ENCODE measurements at places on chromosomes 16 and 17.

- no peak for DNase-seq
Observed at GRCh38 chr17:40095944-40096791, 4.2 kb downstream of the NR1D1 start.

- no peak for DNase-seq
Observed at GRCh38 chr16:85304337-85304736, 192.1 kb upstream of the CIBAR2 start.

- no peak for DNase-seq
Observed at GRCh38 chr17:50533720-50534148, 1.2 kb downstream of the EPN3 start.

DNA sequence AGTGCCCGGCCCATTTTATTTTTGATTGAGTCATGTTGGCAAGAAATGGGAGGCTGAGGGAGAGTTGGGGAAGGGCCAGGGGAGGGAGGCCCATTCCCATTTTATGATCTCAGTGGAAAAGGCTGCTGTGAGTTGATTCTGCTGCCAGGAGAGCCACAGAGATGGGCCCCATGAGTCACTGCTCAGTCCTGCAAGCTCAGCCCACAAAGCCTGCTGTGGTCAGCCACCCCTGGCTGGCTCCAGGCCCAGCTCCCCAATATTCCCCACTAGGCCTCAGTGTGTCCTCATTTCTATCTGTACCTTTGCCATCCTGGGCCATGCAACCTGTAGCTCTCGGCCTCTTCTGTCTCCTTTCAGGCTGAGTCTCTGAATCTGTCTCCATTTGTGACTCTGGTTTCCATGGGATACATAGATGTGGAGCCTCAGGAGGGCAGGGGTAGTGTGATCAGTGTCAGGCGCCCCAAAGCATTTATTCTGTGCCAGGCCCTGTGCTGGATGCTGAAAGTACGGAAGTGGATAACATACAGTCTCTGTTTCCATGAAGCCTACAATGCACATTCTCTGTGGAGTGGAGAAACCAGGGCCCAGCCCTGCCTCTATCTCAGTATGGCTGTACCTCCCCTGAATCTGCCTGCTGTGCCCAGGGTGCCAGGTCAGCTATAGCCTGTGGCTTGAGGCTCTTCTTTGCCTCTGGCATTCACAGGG is 1.9 kb upstream of the PLEKHG4 start:
- DNase-seq = peak; percentile 95

DNA sequence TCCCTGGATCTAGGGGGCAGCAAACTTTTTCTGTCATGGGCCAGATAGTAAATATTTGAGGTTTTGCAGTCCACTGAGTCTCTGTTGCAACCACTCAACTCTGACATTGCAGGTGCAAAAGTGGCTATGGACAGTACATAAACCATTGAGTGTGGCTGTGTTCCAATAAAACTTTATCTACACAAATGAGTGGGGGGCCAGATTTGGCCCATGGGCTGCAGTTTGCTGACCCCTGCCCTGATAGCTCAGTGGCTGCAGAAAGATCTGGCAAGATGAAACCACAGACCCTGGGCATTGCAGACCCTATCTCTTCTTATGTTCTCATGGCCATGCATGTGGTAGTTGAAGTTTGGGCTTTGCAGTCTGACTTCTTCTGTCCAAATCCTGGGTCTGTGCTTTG is 440.5 kb downstream of the SLC39A11 start:
- DNase-seq = no peak

DNA sequence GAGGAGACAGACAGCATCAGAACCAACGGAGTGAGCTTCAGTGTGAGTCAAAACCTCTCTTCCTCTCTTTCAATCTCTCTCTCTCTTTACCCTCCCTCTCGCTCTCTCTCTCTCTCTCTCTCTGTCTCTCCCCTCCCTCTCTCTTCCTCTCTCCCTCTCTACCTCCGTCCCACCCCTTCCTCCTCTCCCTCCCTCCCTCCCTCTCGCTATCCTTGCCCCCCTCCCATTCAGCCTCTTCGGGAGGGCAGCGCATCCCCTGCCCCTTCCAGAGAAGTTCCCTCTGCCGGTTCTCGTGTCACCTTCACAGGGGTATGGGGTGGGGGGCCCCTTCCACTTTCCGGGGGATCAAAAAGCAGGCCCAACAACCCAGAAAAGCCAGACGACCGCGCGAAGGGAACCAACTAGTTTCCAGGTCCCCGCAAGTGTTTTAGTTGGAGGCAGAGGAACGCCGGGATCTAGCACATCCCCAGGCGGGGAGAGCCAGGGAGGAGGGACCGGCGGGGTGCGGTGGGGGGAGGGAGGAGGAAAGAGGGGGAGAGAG is 28.9 kb upstream of the RBFOX1 start:
- no peak for DNase-seq

DNA sequence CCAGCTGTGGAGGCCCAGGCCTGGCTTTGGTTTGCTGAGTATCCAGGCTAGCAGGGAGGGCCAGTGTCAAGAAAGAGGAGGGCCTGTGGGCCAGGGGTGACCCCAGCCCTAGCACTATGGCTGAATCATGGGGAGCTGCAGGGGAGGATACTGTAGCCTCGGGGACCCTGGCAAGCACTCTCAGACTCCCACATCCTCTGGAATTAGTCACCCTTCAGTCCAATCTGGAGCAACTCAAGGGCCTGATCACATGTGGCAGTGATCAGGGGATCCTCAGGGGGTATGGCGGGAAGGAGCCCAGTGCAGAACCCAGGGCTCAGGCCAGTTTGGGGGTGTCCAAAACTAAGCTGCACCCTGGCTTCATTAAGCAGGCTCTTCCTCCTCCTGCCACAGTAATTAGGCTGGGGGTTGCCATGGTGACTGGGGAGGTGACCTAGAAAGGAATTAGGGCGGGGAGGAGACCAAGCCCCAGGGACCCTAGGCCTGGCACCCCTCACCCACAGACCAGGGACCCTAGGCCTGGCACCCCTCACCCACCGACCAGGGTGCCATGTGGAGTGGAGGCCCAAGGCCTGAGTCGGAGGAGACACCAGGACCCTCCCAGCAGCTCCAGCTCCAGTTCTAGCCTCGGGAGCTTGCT is 5.8 kb downstream of the NLGN2 start:
- no peak for DNase-seq

GRCh38 chr16:75789237-75789636 is 62.9 kb upstream of the CPHXL start:
- DNase-seq = peak; percentile 64

DNA sequence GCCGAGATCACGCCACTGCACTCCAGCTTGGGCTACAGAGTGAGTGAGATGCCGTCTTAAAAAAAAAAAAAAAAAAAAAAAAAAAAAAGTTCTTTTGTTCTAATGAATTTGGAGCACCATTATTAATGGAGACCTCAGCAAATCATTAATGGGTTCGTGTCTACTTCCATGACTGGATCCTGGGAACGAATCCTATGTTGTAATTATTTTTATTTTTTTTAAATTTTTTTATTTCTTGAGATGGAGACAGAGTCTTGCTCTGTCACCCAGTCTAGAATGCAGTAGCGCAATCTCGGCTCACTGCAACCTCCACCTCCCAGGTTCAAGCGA is 30.7 kb downstream of the SPOP start:
- no peak for DNase-seq
